ENCODE measurements at places on chromosomes 12 and 14.

DNA sequence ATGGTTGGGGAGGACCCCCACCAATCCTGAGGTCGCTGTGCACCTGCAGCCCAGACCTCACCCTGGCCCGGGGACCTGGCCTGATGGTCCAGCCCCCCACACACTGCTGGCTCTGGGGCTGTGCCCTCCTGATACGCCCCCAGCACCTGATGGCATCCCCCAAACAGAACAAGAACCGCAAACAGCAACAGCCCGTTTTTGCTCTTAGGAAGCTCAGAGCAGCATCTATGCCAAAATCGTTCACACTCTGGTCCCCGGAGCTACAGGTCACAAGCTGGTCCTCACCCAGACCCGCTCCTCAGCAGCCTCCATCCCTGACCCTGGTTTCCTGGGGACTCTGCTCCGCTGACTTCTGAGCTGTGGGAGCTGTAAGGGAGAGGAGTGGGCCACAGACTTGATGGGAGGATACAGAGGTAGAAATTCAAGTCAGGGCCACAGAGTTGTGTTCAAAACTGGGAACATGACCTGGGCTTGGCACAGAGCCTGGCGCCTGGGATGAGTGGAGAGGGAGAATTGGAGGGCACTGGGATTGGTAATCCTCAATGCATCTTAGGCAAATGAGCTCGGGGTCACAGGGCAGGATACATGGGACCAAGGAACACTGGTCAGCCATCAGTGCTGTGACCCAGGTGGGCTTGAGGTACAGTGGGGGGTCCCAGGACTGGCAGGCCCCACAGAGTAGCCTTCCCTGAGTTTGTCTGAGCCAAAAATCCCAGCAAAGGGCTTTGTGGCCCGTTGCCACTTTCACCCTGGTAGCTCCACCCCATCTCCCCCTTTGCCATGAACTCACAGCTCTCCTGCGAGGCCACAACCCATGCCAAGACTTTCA, 170.9 kb upstream of the RTL1 start:
- no peak for DNase-seq

GRCh38 chr12:52043386-52044212, 7.6 kb upstream of the NR4A1 start:
- no peak for DNase-seq

- DNase-seq = no peak
These were observed 4.2 kb upstream of the LRR1 start for GRCh38 chr14:49594347-49595091.

DNA sequence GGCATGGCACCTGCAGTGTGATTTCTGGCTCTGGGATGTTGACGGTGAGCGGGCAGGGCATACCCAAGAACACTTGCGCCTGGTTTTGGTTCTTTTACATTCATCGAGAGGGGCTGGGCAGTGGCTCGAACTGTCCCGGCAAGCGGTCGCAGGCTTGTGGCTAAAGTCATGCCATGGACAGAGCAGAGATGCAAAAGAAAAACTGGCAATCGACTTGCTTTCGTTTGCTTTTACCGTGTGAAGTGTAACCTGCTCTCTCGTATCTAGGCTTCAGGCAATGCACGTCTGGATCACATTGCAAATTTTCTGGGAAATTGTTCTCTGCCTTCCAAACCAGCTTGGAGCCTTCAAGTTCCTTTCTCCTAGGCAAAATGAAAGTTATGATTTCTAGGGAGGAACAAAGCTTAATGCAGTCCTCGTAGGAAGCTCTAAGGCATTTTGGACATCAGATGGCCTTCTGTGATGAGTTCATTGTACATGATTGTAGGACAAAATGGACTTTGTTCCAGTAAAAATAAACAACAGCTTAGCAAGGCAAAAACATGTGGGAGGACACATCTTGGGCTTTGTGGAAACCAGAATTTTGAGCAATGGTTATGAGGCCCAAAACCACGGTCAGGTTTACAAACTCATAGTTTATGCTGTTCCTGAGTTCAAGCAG, 18.3 kb downstream of the ADGRD1 start:
- DNase-seq = no peak

GRCh38 chr14:44912041-44912869, 49.5 kb downstream of the KLHL28 start:
- DNase-seq = no peak

DNA sequence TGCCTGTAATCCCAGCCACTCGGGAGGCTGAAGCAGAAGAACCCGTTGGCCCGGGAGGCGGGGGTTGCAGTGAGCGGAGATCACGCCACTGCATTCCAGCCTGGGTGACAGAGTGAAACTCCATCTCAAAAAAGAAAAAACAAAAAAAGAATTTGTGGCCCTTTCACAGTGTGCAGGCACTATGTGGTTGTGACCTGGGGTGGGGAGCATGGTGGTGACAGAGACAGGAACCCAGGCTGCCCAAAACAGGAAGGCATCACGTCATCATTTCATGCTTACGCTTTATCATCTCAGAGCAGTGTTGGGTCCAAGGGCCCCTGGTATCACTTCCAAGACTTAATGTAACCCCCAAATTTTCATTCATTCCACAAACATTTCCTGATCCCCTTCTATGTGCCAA, 175.7 kb upstream of the GSC start:
- no peak for DNase-seq

DNA sequence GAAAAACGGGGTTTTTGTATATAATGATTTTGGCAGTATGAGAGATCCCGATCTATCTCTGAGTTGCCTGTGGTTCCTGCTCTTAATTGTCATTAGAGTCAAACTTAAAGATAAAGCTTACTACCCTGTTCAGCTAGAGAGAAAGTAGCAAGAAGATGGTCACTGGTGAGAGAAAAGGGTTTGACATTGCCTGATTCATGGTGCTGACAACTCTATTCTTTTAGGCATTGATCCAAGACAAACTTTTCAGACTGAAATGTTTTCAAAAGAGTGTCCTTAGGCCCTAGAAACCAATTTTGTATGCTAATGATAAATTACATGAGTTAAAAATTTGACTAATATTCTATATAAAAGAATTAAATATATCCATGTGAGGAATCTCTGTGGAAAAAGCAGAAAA, 35.1 kb downstream of the PELI2 start:
- DNase-seq = no peak

DNA sequence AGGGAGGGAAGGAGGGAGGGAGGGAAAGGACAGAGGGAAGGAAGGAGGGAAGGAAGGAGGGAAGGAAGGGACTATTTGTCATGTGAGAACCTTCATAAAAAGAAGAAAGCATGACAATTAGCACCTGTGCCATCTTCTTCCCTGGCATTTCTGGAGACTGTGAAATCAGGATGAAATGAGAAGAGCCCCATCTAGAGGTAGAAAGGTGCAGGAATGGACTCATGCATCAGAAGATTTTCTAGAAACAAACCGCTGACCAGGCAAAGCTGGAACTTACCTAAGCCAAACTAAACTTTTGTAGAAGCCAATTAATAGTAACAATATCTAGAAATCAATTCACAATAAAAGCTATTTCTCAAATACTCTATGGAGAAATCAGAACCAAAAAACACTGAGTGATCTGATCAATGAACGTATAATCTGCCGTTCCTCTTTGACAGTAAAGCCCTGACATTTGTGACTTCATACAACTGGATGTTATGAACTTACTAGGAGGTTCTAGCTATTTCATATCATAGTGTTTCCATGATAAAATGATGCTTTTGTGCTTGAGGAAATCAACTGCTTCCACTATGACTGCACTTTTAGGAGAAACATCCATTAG, 24.4 kb upstream of the CRACR2A start:
- DNase-seq = peak; percentile 50

- no peak for DNase-seq
These were observed 283 bp upstream of the PSMB11 start for GRCh38 chr14:23041729-23042128.

DNA sequence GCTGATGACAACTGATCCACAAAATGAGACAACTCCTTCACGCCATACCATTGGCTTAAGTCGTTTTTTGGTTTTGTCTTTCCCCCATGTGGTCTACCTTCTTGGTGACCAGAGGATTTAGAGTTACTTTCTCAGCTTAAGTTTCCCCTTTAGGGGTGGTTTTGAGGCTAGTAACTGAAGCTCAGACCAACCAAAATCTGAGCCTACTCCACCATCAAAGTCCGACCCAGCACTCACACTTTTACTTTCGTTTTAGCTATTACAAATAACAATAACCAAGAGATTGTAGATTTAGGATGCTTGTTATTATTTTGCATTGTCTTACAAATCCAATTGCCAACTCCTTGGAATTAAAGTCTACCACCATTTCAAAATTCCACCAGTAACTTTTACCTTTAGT, 130.6 kb upstream of the MDM1 start:
- no peak for DNase-seq

GRCh38 chr12:44000309-44000952, 164.6 kb downstream of the TMEM117 start:
- DNase-seq = peak; percentile 51

DNA sequence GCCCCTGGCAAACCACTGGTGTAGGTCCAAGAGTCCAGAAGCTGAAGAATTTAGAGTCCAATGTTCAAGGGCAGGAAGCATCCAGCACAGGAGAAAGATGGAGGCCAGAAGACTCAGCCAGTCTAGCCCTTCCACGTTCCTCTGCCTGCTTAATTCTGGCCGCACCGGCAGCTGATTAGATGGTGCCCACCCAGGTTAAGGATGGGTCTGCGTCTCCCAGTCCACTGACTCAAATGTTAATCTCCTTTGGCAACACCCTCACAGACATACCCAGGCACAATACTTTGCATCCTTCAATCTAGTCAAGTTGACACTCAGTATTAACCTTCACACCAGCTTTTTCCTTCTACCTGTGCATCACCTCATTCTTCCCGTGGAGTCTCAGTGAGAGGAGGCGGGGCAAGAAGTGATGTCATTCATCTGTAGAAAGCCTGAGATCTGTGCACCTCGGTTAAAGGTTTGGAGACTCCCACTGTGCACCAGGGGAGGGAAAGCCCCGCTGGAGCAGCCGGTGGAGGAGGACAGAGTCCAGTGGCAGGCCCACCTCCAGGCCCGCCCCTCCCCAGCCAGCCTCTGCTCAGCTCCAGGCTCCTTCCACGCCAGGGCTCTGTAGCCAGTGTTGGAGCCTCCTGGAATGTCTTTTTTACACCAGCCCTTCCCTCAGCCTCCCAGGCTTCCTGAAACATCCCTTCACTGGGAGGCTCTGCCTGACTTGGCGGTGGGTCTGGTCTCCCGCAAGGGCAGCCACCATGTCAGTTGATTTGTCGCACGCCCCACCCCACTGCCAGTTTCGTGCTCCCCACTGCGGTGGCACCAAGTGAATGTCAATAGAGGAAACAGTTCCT, 80.1 kb upstream of the DYNC1H1 start:
- no peak for DNase-seq

Data from suppressor macrophage treated with lipopolysaccharide for 4 hours (primary cell).